Stimulated activated CD4-positive, alpha-beta T cell treated with anti-CD3 and anti-CD28 coated beads, Interleukin-15, amount 100 ng/mL, for 48 hours (primary cell): ENCODE measurements at places on chromosomes 4 and X.

DNA sequence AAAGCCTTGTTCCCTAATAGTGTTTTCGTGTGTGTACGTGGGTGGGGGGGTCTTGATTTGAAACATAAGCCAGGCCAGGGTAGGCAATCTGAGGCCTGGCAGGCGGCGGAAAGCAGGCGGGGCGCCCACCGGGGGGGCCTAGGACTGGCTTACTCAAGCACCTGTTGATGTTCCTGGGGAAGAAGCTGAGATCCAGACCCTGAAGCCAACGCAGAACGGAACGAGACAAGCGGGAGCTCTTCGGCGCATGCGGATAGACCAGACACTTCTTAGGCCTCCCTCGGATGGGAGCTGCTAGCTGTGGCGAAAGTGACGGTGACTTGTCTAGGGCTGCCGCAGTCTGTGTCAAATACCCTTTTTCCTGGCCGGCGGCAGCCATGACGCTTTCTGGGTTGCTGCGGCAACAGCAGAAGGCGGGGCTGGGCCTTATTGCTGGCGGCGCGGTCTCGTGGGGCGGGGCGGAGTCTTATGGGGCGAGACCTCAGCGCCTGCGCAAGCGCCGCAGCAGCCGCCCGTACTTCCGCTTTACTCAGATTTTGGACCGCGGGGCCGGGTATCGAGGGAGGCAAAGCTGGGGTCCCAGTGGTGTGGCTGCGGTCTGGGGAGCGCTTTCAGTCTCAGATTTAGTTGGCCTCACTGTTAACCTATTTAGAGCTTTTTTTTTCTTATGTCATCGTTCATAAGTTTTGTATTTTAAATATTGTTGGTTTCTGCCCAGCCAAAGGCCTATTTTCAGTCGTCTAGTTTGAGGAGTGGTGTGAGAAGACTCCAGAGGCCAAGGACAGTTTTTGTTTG lies at the start of gene SPATA4:
SPATA4 (minus strand) TSS at position 402 of the 795 bp plus-strand sequence; CDS start at position 379, 23 bp downstream.
- peak; percentile 94 for DNase-seq

- DNase-seq: no peak
Observed at GRCh38 chr4:39664828-39665731, 26.4 kb upstream of the SMIM14 start.

DNA sequence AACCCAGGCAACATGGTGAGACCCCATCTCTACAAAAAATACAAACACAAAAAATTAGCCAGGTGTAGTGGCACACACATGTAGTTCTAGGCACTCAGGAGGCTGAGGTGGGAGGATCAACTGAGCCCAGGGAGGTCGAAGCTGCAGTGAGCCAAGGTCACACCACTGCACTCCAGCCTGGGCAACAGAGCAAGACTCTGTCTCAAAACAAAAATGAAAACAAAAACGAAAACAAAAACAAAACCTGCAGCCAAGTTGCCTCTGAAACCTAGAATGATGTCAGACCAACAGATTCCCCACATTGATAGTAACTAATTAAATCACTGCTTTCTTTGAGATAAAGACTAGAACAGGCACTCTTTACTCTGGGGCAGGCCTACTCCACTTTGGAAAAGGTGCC lies 104.5 kb downstream of the AMELX start:
- DNase-seq: no peak

GRCh38 chrX:121592884-121593283 lies 545.5 kb downstream of the GLUD2 start:
- no peak for DNase-seq

- no peak for DNase-seq
Observed at GRCh38 chrX:115233497-115234455, at the start of gene LRCH2. TSS of gene LRCH2 (minus strand) at chrX:115234096. CDS start at chrX:115234041, 55 bp downstream.

- DNase-seq: no peak
Observed at GRCh38 chr4:122854447-122855352, 28.1 kb downstream of the FGF2 start.

GRCh38 chr4:38130884-38131283 lies 170.7 kb downstream of the PTTG2 start:
- no peak for DNase-seq

DNA sequence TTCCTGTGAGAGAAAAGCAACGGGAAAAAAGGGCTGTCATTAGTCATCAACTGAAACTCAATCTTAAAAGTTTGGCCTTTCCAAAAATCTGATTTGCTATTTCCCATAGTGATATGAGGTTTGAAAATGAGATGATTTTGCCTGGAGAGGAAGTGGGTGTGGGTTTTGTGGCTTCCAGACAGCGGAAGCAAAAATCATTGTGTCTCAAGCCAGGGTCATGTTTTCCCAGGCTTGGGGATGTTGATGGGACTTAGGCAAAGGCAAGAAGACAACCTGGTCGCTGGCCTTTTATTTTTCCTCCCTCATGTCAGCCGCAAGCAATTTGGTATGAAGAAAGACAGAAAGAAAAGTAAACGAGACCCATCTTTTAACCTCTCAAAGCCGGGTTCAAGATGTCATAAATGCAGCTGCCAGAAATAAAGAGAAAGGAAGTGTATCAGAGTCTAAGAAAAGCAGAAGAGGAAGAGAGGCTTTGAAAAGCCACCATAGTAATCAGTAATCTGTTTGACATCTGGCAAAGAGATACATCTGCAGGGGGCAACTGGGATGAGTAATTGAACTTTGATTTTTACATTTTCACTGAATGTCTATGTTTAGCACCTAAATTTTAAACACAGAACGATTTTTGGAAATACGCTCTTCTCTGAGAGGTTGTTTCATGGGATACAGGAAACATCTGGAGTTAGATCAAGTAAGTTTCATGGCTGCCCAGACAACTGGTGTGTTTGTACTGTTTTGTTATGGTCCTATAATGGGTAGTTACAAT lies 521.6 kb upstream of the SLIT2 start:
- DNase-seq: no peak

- no peak for DNase-seq
Observed at GRCh38 chrX:114924423-114924822, 93.0 kb downstream of the IL13RA2 start.

- DNase-seq: no peak
Observed at GRCh38 chr4:83616252-83616651, 80.3 kb downstream of the GPAT3 start.

- no peak for DNase-seq
Observed at GRCh38 chr4:42678512-42678911, 21.6 kb upstream of the ATP8A1 start.

DNA sequence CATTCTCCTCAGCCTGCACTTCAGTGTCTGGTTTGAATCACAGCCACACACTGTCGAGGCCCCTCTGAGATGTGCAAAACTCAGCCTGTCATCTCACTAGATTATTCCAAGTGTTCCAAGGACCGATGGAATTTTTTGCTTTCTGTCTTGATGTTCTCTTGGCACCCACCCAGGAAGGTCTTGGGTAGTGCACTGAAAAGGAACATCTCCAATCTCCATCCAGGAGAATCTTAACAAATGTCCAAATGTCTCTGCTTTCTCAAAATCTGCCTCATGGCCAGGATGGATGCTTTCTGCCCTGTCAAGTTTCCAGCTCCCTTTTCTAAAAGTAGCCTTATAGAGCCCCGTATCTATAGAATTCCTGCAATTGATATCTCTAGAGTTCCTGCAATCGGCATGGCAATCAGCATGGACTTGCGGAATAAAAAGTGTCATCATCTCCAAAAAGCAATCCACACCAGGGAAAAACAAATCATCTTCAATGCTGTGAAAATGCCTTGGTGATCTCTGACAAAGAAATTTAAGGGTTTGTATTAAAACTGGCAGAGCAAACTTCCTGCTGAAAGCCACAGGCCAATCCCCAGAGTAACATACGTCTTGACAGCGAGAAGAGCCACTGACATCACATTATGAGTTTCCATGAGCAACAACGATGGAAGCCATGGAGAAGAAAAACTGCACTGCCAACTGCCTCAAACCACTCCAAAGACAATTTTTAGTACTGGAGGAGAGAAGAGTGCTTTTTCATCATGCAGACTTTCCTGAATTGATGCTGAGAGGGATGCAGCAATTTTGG lies 215.3 kb upstream of the FAM9B start:
- DNase-seq: no peak

- DNase-seq: no peak
Observed at GRCh38 chr4:78162342-78162741, 105.2 kb downstream of the FRAS1 start.

- DNase-seq: no peak
Observed at GRCh38 chrX:115952417-115953092, 218.0 kb upstream of the AGTR2 start.

GRCh38 chr4:100982345-100982744 lies 365.0 kb downstream of the PPP3CA start:
- DNase-seq: no peak

DNA sequence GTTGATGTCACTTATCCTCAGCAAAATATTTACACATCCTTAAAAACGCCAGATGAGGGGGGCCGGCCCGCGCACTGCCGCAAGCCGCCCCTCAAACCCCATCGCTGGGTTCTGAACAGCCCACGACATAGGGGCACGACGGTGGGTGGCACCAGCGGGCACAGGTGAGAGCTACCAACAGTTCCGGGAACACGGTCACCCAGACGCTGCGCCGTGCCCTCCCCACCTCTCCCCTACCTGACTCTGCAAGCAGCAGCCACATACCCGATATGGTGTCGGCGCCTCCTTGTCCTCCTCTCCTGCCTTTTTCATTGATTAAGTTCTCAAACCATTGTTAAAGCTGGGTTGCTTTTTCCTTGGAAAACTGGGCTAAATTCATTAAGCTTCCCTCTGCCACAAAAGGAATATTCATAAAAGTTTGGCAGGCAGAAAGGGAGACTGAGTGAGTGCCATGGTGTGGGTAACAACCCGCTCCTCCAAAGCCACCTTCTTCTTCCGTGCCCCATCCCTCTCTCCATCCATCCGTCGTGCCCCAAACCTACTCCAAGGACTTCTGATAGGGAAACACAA lies 1.4 kb downstream of the RAI2 start:
- no peak for DNase-seq

GRCh38 chr4:187302457-187303150 lies 578.9 kb upstream of the FAT1 start:
- DNase-seq: no peak

DNA sequence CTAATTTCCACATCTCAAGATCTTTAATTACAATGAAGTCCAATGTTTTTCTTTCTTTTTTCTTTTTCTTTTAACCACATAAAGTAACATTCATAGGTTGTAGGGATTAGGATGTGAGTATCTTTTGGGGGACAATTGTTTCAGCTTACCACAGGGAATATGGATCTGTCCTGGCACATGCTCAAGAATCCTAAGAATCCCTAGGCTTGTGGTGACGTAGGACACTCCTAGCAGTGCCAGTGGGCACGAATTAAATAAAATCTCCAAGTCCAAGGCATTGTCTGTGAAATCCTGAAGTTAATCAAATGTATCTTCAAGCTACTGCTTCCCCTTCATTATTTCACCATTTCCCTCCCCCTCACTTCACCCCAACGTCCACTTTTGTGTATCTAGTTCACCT lies 2.6 kb upstream of the LAS1L start:
- DNase-seq: no peak

DNA sequence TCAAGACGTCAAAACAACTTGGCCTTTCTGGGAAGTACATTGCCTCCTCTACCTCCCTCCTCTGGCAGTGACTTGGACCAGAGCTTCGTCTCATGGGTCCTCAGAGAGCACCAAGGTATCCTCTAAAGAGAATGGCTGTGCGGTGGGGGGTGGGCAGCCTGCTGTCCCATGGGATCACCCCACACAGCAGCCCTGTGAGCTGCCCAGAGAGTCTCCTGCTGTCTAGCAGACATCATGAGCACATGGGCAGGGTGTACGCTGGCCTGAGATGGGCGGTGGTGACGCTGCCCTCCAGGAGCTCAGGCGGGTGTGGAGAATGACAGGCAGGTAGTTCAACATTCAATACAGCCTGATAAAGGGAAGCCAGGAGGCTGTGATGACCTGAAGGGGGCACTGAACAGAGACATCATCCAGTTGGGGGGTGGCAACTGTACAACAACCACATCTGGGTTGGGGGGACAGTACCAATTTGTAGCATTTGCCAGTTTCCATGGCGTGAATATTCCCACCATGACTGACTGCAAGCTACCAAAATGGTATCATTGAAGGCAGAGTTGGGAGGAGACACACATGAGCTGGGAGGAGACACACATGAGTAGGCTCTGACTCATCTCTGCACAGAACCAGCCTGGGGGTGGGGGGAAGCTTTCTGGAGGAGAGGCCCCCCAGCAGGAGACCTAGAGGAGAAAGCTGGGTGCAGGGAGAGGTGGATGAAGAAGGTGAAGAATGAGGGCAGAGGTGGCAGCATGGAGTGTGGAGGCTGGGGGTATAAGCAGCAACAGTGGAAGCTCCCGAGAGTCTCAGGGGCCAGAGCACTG lies 35.9 kb downstream of the C4orf50 start:
- DNase-seq: no peak

GRCh38 chrX:19183761-19184477 lies 61.7 kb upstream of the ADGRG2 start:
- DNase-seq: no peak

DNA sequence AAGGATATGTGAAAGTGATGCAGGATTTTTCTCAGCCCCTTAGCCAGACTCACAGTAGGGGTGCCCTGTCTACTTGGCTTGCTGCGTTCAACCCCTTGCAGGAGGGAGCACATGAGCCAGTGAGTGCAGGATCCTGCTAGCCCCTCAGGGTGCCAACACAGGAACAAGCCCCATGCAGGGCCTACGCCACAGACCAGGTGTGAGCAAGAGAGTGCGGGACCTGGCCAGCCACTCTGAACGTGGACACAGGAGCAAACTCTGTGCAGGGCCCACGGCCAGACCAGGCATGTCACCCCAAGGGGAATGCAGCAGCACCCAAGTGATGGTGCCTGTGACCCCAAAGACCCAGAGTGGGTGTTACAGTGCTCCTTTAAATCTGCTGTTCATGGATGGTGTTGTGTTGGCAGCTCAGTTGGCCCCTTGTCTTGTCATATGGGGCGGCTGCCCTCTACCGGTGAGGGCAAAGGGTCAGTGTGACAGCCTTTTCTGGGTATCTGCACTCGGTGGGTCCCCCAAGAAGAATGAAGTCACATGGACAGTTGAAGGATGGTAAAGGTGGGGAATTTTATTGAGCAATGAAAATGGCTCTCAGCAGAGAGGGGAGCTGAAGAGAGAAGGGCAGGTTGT lies 188.4 kb upstream of the MAOA start:
- DNase-seq: no peak

DNA sequence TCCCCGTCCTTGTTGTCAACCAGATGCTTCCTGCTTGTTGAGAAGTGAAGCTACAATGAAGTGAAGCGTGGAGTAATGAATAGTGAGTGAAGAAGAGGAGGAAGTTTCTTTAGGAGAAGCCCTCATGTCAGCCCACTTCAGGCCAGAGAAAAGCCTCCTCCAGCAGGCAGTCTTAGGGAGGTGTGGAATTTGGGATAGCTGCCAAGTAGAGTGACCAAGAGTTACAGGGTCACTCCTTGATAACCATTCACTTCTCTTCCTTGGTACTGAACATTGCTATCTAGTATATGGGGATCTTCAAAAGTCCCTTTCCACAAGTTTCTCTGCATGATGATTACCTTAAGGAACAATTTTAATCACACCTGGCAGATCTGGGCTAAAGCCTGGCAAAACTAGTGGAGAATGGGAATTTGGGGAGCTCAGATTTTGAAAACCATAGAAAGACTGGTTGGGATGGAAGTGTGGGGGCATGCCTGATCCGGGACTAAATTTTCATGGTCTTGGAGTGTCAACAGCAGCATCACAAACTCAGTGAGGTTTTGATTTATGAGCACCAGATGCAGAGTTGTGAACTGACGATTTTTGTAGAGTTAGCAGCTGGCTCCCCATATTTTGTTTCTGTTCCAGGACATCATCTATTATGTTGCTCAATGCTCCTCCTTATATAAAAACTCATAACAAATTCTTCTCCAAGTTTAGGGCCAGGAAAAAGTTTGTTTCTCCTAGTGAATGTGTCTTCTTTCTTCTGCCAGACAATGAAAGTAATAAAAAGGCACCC lies 53.1 kb downstream of the IGSF1 start:
- DNase-seq: no peak

- no peak for DNase-seq
Observed at GRCh38 chr4:109798866-109799265, 2.9 kb downstream of the CFI start.

GRCh38 chrX:41085878-41086626 lies 807 bp downstream of the USP9X start:
- peak; percentile 9 for DNase-seq
